ENCODE measurements at places on chromosomes 11 and 22.

GRCh38 chr11:75383246-75383645 lies 16.1 kb upstream of the RPS3 start:
- no peak for DNase-seq

DNA sequence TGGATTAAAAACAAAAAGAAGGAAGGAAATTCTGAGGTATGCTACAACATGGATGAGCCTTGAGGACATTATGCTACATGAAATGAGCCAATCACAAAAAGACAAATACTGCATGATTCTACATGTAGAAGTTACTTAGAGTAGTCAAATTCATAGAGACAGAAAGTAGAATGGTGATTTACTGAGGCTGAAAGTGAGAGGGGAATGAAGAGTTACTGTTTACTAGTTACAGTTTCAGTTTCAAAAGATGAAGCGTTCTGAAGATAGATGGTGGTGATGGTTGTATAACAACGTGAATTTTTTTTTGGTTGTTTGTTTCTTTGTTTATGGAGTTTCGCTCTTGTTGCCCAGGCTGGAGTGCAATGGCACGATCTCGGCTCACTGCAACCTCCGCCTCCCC lies 9.5 kb downstream of the OR5P2 start:
- no peak for DNase-seq

- DNase-seq: no peak
Measured at GRCh38 chr11:62536301-62536957, 10.2 kb downstream of the AHNAK start.

DNA sequence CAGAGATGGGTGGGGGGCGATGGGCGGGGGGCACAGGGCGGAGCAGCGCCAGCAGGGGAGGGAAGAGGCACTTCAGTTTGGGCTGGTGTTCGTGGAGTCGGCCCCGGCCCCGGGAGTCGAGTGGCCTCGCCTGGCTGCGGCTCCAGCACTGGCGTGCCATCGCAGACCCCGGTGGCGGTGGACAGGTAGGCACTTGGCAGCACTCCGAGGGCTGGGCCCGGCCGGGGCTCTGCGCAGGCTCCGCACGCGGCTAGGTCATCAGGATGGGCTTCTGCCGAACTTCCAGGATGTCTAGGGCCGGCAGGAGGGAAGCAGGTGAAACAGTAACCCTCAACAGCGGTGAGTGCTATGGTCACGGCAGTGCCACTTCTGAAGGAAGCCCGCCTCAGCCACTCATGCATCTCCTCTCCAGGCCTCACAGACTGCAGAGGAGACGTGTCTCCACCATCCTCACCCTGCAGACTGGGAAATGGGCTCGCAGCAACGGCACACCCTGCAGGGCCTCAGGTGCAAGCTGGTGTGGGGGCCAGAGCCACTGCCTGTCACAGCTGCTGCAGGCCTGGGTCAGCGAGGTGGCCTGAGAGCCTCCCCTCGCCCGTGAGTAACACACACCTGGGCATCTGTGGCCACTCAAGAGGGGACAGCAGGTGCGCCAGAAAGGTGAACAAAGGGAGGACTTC lies 33.3 kb downstream of the NUP50 start:
- no peak for DNase-seq

GRCh38 chr11:86486261-86487030 lies 111.8 kb downstream of the CCDC81 start:
- DNase-seq: no peak

DNA sequence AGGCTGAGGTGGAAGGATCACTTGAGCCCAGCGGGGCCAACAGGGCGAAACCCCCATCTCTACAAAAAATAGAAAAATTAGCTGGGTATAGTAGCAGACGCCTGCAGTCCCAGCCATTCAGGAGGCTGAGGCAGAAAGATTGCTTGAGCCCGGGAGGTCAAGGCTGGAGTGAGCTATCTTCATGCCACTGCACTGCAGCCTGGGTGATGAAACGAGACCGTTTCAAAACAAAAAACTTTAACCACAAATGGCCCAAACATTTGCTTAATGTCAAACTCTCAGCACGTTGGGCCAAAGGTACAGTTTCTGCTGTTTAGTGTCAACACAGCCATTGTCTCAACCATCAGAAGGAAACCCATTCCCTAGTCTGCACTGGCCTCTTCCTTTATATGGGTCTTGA lies 69.2 kb upstream of the TTC12 start:
- no peak for DNase-seq

DNA sequence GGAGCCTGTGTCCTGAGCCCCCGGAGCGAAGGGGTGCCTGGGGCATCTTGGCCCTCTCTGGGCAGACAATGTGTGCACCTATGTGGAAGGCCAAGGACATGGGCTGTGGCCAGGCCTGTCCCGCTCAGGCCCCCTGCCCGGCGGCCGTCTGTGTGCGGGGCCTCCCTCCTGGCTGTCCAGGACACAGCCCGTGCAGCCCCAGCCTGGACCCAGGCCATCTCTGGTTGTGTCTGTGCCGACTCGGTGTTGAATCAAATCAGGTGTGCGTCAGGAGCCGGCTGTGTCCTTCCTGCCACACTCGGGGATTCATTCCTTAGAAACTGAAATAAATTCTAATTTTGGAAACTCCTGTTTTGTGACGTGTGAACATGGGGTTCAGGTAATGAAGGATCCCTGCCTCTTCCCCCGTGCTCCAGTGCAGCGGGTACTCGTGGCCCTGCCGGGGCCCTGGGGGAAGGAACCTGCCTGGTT lies 1.5 kb upstream of the SELENOO start:
- no peak for DNase-seq

- DNase-seq: no peak
Measured at GRCh38 chr11:131584785-131585592, 214.6 kb downstream of the NTM start.

- no peak for DNase-seq
Measured at GRCh38 chr11:45082744-45083543, 63.5 kb upstream of the PRDM11 start.

GRCh38 chr11:69257838-69258658 lies 35.9 kb upstream of the MYEOV start:
- no peak for DNase-seq

DNA sequence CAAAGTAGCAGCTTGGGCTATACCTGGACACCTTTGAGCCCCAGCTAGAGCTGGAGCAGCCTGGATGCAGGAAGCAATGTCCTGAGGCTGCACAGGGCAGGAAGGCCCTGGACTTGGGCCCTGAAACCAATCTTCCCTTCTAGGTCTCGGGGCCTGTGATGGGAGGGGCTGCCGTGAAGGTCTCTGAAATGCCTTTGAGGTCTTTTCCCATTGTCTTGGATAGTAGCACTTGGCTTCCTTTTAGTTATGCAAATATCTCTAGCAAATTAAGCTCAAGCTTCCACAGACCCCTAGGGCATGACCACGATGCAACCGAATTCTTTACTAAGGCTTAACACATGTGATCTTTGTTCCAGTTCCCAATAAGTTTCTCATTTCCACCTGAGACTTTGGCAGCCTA lies 40.0 kb downstream of the LINC01488 start:
- no peak for DNase-seq

DNA sequence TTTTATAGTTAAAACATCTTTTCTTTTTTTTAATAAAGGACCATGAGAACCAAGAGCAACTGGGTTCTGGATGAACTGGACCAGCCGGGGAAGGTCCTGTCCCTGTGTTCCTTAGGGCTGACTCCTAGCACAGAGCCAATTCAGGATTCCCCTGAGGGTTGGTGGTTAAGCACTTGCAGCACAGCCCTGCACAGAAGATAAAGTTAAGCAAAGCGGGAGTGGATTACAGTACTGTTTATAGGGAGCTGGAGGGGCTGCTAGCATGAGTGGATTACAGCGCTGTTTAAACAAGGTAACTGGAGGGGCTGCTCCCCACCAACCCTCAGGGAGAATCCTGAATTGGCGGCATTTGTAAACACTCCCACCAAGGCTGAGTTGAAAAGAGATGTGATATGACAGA lies 90.6 kb downstream of the CELSR1 start:
- DNase-seq: no peak

- no peak for DNase-seq
Measured at GRCh38 chr11:69642549-69642912, 1.6 kb downstream of the CCND1 start.

DNA sequence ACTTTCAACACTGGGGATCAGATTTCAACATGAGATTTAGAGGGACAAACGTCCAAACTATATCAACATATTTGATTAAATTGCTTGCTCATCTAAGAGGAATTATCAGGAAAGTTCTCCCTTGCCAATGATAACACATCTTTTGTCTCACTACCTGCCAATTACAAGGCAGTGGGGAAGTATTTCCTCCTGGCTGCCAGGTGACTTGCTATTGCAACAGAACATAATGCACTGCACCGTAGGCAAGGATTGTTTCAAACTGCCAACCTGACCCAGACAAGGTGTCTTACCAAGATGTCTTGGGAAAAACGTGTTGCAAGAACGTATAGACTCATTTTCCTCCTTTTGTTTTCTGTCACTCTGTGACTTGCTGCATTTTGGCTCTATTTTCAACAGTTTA lies 711.6 kb downstream of the METTL15 start:
- DNase-seq: no peak

- no peak for DNase-seq
Measured at GRCh38 chr22:42282943-42283277, 12.5 kb upstream of the TCF20 start.

GRCh38 chr22:43047605-43048004 lies 32.7 kb upstream of the PACSIN2 start:
- DNase-seq: no peak

Data from stimulated activated effector memory CD8-positive, alpha-beta T cell treated with anti-CD3 and anti-CD28 coated beads, Interleukin-12 subunit alpha, Interleukin-12 subunit beta, amount 100 ng/mL, for 72 hours (primary cell).